Mesenteric fat pad (tissue), 1 donor: ENCODE measurements at places on chromosomes 4 and X. TPM values are rescaled to one million over a fixed set of nuclear protein-coding genes. Genes with fewer than 3 reads are reported as not detected.

- DNase-seq = no peak
Measured at GRCh38 chrX:33831211-33831610, 300.9 kb downstream of the FAM47A start.

- no peak for DNase-seq
Measured at GRCh38 chrX:42565739-42566138, 212.2 kb downstream of the PPP1R2C start.

- DNase-seq = no peak
Measured at GRCh38 chr4:105555409-105555808, 3.0 kb downstream of the ARHGEF38 start.

Gene BTK
- total RNA-seq = 11.5 TPM
